Epithelial cell of esophagus (primary cell): ENCODE measurements at places on chromosomes 6 and 20.

- DNase-seq, result no peak
Observed at GRCh38 chr6:122407712-122408111, 8.3 kb downstream of the HSF2 start.

DNA sequence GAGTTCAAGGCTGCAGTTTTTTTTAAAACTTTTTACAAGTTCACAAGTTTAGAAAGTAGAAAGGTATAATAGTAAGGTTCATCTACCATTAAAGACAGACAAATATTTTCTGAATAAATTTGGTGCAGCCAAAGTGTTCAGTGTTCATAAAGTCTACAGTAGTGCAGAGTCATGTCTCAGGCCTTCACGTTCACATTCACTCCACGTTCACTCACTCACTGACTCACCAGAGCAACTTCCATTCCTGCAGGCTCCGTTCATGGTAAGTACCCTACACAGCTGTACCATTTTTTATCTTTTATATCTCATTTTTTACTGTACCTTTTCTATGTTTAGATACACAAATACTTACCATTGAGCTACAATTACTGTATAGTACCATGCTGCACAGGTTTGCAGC, 67.6 kb downstream of the B4GALT5 start:
- peak; percentile 50 for DNase-seq

- no peak for DNase-seq
Observed at GRCh38 chr6:150932996-150933395, 67.5 kb downstream of the MTHFD1L start.

DNA sequence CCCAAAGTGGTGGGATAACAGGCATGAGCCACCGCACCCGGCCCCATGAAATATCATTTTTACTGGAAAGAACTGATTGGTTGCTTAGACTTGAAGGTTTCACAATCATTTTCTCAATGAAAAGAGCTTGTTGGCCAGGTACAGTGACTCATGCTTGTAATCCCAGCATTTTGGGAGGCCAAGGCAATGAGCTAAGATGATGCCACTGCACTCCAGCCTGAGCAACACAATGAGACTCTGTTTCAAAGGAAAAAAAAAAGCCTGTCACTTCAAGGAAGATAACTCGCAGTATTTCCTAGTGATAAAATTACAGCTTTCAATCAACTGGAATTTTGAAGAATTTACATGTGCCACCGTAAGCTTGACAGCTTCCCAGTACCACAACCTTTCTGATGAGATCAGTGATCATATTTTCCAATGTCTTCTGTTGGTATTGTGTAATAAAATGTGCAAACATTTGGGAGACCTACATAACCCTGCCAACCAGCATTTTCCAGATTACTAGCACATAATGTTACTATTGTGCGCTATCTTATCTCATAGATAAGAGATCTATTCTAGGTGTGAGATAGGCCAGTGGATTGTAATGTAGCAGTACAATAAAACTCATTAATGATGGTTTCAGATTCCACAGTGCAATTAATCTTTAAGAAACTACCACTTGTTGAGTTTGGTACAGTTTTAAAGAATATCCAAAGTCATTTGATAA, 7.2 kb downstream of the PNLDC1 start:
- peak; percentile 89 for DNase-seq

GRCh38 chr6:160248538-160248937, 10.1 kb downstream of the SLC22A2 start:
- peak; percentile 90 for DNase-seq

GRCh38 chr6:78110641-78111040, 457.8 kb downstream of the MEI4 start:
- DNase-seq, result no peak

- no peak for DNase-seq
Observed at GRCh38 chr6:167020206-167020605, 21.0 kb downstream of the CEP43 start.
